ENCODE measurements at places on chromosomes 3 and 15.

DNA sequence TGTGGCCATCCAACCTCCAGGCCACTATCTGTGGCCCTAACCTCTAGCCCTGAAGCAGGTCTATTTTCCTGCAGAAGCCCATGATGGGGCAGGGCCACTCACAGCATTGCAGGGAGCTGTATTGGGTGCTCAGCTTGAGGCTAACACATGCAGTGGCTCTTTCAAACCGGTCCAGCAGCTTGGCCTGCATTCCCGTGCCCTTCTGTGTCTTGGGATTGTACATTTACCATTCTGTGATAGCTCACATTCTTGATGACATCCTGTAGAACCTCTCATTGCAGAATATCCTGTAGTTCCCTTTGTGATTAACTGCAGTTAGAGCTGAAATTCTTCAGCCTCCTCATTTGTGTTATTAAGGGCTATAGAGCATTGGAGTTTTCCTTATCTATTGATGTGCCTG is 60.8 kb upstream of the ANKRD34C start:
- DNase-seq, result peak; percentile 9

- DNase-seq, result no peak
These were observed 105.7 kb downstream of the RTP4 start for GRCh38 chr3:187473778-187474406.

DNA sequence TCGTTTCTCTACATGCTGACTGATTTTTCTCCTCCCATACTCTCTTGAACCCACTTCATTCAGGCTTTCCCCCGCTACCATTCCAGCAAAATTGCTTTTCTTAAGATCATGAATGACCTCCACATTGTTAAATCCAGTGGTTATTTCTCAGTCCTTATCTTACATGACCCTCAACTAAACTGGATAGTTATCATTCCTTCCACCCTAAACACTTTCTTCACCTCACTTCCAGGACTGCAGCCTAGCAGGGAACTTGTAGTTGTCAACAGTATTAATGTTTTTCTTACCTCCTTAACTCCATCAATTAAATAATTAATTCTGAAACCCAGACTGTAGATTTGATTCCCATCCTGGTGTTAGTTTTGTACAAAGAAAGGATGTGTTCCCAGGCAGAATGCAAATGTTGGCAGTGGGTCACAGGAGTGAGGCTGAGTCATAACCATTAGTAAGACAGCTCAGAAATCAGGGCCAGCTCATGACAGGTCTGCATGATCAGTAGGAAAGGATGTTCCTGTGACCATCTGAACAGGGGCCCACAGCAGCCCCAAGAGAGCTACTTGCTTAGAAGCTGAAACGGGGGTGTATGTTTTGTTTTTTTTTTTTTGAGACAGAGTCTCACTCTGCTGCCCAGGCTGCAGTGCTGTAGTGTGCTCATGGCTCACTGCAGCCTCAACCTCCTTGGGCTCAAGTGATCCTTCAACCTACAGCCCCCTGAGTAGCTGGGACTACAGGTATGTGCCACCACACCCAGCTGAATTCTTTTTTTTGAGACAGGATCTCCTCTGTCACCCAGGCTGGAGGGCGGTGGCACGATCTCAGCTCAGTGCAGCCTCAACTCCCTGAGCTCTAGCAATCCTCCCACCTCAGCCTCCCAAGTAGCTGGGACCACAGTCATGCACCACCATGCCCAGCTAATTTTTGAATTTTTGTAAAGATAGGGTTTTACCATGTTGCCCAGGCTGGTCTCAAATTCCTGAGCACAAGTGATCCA is 9.1 kb downstream of the BCL2L10 start:
- DNase-seq, result peak; percentile 92

GRCh38 chr3:194118920-194119319 is 17.0 kb upstream of the HES1 start:
- no peak for DNase-seq

DNA sequence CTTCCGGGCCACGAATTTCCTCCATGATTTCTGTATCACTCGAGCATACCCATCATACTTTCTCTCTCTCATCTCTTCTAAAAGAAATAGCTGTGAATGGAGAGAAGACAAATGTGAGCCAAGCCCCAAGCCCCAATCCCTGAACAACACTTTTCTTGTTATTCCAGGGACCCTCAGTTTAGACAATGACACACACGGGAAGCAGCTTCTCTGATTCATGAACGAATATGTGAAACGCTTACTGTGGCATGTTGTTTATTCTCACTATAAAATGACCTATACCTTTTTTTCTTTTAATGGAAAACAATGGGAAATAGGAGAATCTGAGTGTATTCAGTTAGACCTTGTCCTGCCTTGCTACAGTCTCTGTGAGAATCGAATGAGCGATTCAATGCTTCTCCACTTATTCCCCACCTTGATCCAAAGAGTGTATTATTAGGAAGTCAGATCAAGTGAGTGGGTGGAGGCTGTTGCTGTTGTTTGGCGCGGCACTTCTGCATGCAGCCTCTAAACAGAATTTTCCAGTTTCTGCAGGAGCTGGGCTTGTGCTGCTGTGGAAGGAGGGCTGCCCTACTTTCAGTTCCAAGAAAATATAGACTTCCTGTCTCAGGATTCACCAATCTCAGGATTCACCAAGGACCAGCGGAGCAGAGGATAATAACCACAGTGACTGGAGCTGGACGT is 32.4 kb upstream of the LDHAL6B start:
- DNase-seq, result no peak

DNA sequence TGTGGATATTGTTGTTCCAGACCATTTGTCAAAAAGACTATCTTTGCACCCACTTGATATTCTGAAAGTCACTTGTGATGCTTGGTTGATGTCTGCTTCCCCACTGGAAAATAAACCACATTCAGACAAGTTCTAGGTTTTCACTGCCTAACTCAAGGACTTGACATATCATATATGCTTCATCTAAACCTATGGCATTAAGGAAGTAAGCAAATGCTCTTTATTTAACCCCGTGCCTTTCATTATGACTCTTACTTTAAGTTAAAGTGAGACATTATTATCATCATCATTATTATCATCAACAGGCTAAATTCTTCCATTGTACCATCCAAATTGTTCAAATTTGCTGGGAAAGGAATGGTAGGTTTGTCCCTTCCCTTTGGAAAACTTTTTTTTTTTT is 30.8 kb upstream of the C3orf80 start:
- no peak for DNase-seq

- no peak for DNase-seq
These were observed 20.2 kb downstream of the SEMA6D start for GRCh38 chr15:47737477-47737876.

- peak; percentile 66 for DNase-seq
These were observed 45.1 kb upstream of the LPP start for GRCh38 chr3:188108703-188109412.

DNA sequence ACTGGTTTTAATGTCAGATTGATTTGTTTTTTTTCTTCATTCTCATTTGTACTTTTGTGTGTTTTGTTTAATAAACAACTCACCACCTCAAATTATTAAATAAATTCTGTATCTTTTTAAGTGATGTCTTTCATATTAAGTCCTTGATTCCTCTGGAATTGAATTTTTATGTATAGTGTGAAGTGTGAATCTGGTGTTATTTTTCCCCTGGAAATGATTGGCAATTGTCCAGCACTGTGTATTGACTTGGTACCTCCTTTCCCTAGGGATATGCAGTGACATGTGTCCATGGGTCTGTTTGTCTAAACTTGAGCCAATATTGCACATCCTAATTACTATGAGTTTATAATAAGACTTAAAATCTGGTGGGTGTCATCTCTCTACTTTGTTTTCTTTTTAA is 2.1 kb downstream of the RNU5B-1 start:
- DNase-seq, result no peak

DNA sequence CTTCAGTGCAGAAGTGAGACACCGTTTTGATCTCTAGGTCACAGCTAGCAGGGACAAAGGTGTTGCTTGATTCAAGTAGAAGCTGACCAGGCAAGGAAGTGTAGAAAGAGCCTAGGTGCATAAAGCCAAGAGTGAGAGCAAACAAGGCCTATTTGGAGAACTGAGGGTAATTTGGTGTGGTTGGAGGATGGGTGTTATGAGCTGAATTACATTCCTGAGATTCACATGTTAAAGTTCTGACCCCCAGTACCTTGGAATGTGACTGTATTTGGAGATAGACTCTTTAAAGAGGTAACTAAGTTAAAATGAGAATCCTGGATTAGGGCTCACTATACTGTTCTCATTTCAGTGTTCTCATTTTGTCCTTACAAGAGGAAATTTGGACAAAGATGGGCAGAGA is 191.3 kb downstream of the ZMAT3 start:
- DNase-seq, result no peak

DNA sequence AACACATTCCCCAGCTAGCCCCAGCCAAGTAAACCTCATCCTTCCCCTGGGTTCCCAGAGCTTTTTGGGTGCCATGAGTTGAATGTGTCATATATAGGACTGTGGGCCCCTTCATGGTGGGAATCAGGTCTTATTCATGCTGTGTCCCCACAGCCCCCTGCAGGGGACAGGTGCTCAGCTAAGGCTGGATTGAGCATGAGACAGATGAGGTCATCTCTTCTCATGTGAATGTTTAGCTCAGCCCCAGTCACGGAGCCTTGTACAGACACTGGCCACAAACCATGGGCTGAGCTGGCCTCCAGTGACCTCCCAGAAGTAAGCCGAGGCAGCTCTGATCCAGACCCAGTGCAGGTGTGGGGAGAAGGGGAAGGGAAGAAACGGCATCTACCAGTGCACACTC is 70.7 kb downstream of the C3orf70 start:
- peak; percentile 63 for DNase-seq
